CD4-positive, alpha-beta T cell treated with Interleukin-15 for 4 hours (primary cell): ENCODE measurements at places on chromosomes 6 and 20.
A peak's percentile ranks its signal among the peaks of the same experiment; 100 is the strongest.

DNA sequence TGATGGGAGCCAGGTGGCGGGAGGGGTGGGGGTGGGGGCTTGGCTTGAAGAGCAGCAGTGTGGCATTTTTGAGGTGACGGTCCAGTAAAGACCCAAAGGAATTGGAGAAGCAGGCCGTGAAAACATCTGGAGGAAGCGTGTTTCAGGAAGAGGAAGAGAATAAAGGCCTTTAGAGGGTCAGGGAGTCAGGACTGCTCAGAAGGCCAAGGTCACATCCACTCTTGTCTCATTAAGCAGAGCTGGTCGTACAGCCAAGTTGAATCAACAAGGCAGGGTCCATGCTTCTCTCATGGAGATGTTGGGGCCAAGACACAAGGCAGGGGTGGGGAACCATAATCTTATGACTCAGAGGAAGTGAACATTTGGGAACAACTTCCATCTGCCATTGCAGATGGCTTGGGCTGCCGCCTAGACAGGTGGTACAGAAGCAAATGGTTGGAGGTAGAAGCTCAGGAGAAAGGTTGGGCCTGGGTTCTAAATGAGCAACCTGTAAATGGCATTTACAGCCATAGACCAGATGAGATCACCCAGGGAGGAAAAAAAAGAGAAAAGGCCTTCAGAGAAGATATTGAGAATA is 179.6 kb downstream of the TTLL2 start:
- no peak for DNase-seq

DNA sequence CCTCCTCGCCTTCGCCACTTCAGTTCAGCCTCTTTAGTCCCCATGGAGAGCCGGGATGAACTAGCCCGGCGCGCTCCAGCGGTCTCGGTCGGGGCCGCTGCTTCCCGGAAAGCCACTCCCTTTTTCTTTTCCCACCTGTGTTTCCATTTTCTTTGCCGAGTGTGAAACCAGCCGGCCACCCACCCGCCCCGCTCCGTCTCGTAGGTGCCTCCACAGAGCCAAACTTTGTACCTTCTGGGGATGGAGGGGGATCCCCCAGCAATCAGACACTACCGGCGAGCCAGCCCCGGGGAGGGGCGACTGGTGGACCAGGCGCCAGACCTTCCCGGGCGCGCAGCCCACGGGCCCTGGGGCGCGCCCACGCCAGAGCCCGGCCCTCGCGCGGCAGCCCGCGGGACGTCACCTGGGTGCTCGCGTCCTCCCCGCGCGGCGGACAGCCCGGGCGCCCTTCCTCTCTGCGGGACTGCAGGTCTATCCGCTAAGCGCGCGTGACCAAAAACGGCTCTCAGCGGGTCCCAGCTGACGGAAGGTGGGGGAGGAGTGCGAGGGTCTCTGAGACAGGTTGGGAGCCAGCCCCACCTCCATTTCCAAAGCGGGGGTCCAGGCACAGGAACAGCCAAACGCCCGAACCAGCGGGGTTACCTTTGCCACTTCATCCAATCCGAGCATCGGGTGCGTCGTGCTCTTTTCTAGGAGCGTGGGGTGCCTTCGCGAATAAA is at the start of gene MCHR2:
TSS of gene MCHR2 (minus strand) at position 691 of the 719 bp plus-strand sequence. CDS start 38,076 bp downstream, outside the sequence.
- no peak for DNase-seq

- no peak for DNase-seq
Measured at GRCh38 chr6:121666814-121667213, 231.4 kb downstream of the GJA1 start.

- no peak for DNase-seq
Measured at GRCh38 chr20:56829788-56830385, 200.8 kb downstream of the TFAP2C start.

DNA sequence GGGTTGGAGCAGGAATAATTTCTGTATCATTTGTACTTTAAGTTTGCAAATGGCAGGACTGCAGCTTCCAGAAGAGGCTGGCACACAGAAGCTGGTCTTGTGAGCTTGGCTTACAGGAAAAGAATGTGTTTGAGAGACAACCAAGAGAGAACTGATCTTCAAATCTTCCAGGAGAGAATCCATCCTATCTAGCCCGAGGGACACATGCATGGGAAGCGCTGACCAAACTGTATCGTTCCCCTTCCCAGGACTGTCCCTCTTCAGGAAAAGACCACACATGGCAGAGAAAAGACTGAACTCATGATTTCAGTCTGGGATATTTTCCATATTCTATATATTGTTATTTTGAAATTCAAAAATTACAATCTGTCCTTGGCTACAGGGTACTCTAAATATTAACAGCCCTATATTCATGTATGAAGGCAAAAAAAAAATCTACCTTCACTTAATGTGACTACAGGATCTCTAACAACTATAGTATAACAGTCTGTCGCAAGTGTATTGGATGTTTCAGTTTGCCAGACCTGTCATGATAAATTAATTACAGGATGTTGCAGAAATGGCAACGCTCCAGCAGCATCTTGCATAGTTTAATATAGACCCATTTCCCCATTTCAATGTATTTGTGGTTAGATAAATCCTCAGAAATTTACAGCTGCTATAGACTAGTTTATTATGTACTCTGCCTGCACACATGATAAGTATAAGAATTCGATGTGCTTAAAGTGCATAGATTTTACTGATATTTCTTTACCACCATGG is 99.4 kb downstream of the MYB start:
- DNase-seq: no peak

DNA sequence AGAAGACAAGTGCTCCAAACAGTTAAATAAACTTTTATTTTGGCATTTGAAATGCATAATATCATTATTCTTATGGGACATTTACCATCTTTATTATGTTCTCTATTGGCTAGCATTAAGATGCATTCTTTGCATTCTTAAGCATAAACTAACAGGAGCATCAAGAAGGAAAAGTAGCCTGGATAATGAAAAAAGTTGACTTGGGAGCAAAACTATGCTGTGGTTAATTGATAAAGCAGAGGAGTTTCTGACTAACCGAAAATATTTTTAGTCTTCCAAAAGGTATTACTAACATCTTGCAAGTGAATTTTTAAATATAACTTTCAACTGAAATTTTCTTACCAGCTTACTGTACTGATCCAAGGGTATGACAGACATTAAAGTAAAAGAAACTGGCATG is 140.3 kb downstream of the FLRT3 start:
- no peak for DNase-seq

DNA sequence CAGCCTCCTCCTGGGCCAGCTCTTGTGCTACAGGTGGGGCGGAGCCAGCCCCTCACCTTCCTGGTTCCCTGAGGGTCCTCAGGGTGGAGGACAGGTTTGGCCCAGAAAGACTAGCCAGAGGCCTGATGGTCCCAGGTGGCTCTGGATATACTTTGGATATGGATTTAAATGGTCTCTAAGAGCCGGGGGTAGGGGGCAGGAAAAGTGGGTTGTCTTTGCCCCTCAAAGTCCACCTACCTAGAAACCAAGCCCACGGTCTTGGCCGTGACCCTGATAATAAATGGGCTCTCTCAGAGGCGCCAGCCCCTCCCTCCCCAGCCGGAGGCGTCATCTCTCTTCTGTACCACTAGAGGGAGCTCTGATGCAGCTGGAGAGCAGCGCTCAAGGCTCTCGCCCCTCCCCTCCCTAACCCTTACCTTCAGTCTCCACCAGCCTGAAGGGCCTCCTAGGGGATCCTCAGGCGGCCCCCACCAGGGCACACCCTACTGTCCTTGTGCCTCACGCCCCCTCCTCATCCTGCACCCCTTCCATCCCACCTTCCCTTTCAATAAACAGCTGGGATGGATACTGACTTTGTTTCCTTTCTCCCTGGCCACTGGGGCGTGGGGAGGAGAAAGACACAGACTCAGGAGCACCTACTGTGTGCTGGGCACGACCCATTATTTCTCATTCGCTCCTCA is 7.5 kb downstream of the NRSN2 start:
- DNase-seq: peak; percentile 84

GRCh38 chr6:5782783-5783547 is 223.8 kb downstream of the NRN1 start:
- DNase-seq: no peak

DNA sequence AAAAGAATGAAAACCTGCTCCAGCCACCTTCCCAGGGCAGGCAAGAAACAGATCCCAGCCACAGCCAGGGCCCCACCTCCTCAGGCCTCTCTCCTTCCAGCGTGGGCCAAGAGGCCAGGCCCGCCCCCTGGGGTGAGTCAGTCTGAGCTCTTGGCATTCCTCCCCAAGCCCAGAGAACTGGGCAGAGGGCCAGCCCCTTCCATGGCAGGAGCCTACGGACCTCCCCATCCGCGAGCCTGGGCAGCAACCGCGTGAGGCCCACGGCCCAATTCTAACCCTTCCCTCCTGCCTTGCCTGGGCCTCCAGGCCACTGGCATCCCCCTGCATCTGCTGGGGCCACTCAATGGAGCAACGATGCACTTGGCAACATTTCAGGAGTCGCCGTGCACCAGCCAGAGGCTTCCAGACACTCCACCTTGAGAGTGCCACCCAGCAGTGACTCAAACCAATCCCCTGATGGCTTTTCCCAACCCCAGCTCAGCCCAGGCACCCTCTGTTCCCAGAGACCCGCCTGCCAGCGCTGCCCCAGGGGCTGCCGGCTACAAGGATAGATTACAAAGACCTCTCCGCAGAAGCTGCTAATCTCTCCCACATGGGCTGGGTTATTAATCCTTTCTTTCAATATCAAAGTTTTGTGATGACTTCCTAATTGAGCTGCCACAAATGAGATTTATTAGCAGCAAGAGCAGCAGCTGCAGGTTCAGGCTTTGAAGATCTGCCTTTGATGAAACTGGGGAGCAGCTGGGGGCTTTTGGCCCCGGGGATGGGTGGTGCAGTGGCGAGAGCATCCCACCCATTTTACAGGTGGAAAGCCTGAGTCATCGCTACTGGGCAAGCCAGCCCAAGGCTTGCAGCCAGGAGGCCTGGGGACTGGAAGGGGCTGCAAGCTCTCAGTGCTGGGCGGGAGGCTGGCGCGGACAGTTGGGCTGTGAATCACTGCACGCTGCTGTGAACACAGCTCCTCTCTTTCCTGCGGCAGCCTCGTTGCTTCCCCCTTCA is 85.7 kb downstream of the NFATC2 start:
- DNase-seq: peak; percentile 31

GRCh38 chr6:5442916-5443315 is 181.6 kb downstream of the FARS2 start:
- no peak for DNase-seq

DNA sequence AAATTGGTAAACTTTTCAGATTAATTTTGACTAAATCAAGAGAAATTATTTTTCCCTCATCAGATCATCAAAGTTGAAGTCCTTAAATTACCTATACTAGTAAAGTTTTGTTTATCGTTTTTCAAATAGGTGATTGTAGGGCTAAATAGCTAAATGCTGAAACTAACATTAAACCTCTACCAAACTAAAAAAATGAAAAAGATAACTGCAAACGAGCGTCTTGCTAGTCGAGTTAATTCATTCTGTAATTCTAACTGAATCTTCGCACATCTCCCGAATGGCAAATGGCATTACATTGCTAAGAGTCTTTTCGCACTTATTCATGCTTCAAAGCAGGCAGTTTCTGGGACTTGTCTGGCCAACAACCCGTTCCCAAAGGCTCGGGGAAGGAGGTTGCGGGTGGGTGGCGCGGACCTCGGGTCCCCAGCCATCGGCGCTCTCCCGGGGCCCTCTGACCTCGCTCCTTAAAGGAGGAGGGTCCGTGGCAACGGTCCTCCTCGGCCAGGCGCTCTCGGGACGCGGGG is 43.8 kb downstream of the POPDC3 start:
- DNase-seq: no peak

- no peak for DNase-seq
Measured at GRCh38 chr6:44898296-44898930, 429.7 kb upstream of the RUNX2 start.

DNA sequence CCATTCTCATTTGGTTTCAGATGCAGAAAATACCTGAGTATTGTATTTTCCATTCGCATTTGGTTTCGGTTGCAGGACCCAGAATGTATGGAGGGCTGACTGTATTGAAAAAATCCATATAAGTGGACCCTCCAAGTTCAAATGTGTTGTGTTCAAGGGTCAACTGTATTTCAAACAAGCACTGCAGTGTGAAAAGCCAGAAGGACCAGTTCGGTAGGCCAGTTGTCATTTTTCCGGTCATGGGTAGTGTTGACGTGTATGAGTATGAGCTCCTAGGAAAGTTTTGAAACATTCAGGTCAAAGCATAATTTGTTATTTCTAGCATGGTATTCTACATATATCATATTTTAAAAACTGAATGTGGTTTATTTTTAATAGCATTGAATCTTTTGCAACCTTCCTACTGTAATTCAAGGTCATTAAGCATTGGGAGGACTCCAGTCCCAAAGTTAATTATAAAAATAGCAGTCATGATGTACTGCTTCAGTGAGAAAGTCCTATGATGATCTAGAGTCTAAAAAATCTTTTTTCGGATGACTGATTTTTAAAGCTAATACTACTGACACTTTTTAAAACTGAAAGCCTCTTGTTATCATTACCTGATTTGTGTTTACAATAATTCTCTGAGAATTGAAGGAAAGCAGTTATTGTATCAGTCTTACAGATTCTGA is 18.9 kb downstream of the NHSL1 start:
- DNase-seq: no peak

DNA sequence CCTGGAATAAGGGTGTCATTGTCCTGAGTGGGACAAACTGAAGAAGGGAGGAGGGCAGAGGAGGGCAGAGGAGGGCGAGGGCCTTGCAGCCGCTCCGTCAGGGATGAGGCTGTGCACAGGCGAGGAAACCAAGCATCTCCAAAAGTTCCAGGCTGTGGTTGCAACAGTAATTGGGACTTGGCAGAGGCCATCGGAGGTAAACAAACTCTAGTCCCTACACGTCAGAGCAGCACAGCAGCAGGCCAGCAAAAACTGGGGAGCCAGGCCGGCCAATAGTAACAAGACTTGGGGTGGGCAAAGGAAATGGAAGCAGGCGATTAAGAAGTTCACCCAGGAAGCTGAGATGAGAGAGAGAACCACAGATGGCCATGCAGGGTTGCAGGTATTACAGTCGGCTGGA is 142.8 kb downstream of the SMOC2 start:
- no peak for DNase-seq

DNA sequence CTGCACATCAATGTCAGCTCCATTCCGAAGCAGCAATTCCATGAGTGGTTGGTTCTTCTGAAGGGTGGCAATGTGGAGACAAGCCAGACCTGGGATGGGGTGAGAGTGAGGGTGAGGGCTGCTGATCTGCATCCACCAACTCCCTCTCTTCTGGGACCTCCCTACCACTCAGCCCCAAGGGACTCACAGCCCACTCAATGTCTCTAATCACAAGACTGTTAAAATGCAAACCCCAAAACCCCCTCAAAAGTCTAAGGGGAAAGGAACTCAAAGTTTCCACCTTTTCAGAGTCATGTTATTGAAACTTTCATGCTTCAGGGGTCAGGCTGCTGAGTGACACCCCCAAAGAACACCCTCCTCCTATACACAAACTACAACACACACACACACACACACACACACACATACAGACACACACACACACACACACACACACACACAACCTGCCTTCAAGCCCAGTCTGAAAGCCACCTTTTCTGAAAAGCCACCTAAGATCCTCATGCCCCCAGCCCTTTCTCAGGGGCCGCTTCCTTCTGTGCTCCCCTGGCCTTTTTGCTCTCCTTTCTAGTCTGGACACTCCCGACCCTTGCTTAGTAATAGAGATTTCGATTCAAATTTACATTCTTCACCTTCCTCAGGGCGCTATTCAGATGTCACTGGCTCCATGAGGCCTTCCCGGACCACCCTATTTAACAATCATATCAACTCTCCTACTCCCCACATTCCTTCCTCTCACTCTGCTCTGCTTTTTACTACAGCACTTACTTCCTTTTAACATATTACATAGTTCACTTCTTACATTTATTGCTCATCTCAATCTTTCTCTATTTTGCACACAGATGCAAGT is 3.3 kb upstream of the SLC35B2 start:
- DNase-seq: no peak
